Astrocyte (in vitro differentiated cells and primary cell): ENCODE measurements at places on chromosomes 6 and 20. TPM values are rescaled to one million over a fixed set of nuclear protein-coding genes. Genes with fewer than 3 reads are reported as not detected.

- DNase-seq = no peak
Measured at GRCh38 chr6:144335311-144335861, 50.3 kb downstream of the UTRN start.

DNA sequence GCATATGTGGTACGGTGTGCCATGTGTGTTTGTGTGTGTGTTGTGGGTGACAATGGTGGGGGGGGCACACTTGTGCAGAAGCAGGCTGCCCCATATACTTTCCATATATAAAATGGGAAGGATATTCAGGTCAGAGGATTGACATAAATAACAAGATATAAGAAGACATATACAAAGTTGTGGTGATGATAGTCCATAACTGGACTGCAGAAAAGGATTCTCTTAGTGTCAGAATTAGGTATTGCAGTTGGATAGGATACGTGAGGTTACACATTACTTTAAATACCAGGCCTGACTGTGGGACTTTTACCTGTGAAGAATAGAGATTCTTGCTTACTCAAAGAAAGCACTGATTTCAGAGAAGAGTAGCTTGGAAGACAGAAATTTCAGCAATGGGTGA is 1260.3 kb downstream of the EPHA7 start:
- no peak for DNase-seq

The MRPS26 gene
- total RNA-seq = 27.3 and 29.0 TPM in 2 replicates

The NCOA7 gene
- 25.4 and 26.0 TPM in 2 replicates for total RNA-seq

The NRSN1 gene
- total RNA-seq = not detected in 2 replicates

The ALDH5A1 gene
- 3.7 and 5.0 TPM in 2 replicates for total RNA-seq

The VEGFA gene
- 144 and 154 TPM in 2 replicates for total RNA-seq
